Stimulated activated CD4-positive, alpha-beta T cell treated with anti-CD3 and anti-CD28 coated beads, TNF-alpha, amount 100 ng/mL, for 1 hour (primary cell): ENCODE measurements at places on chromosomes 2 and 18.

- DNase-seq = no peak
Observed at GRCh38 chr2:195461010-195461409, 196.0 kb upstream of the SLC39A10 start.

- DNase-seq = no peak
Observed at GRCh38 chr2:177545143-177545542, 152.6 kb downstream of the AGPS start.

DNA sequence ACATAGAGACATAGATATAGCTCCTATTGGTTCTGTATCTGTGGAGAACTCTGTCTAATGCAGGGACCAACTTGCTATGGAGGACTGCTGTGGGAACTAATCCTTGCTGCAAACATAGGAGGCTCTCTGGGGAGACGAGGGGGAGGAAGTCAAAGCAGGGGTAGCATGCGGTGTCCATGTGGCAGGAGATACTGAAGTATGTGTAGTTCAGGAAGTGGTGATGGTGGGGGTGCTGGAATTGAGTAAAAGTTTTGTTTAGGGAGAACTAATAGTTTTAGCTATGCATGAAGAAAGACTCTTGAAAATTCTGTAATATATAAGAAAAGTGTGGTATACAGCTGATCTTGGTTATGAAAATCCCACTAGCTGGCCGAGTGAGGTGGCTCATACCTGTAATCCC lies 62.0 kb downstream of the ANKRD44 start:
- DNase-seq = no peak

DNA sequence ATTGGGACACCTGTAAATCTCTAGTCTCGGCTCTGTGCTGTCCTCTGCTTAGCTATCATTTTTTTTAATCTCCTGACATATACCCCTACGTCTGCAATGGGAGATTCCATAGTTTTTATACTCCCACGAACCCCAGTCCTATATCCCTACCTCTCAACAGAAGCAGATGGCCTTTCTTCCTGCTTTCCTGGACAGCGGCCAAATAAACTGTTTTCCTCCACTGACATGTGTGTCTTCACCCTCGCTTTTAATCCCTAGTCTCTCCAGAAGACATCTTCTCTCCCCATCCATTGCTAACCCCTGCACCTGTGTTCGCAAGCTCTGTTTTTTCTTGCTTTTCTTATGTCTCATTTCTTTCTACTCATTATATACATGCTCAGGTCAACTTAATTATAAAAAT lies 395.4 kb downstream of the EPHA4 start:
- DNase-seq = no peak

DNA sequence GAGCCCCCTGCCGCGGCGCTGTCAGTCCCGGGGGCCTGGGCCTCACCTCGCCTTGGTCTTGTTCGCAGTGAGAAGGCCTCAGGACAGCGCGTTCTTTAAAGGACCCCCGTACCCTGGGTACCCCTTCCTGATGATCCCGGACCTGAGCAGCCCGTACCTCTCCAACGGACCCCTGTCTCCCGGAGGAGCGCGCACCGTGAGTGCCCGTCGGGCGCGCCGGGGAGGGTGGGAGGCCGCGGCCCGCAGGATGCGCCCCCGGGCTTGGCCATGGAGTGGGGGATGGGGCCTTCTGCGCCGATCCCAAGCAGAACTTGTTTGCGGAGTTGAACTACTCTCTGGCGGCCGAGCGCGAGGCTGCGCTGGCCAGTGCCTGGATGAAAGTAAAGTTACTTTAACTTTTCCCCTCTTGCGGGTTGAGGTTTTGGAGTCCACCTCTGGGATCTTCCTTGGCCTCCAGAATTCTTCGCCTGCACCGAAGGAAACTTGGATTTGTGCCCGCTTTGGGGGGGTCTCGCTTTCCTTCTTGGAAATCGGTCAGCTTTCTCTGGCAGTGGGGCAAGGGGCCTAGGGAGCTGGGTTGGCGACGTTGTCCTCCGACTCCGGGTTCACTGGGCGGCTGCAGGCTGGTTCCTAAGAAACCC lies 1.2 kb downstream of the TCF7L1 start:
- DNase-seq = no peak

GRCh38 chr18:46761059-46761769 lies 4.4 kb upstream of the ST8SIA5 start:
- DNase-seq = no peak

- no peak for DNase-seq
Observed at GRCh38 chr18:22411446-22411845, 6.3 kb downstream of the CTAGE1 start.

- DNase-seq = no peak
Observed at GRCh38 chr2:54680397-54681041, 42.9 kb upstream of the EML6 start.

GRCh38 chr2:197460649-197461048 lies 7.3 kb downstream of the COQ10B start:
- DNase-seq = no peak

DNA sequence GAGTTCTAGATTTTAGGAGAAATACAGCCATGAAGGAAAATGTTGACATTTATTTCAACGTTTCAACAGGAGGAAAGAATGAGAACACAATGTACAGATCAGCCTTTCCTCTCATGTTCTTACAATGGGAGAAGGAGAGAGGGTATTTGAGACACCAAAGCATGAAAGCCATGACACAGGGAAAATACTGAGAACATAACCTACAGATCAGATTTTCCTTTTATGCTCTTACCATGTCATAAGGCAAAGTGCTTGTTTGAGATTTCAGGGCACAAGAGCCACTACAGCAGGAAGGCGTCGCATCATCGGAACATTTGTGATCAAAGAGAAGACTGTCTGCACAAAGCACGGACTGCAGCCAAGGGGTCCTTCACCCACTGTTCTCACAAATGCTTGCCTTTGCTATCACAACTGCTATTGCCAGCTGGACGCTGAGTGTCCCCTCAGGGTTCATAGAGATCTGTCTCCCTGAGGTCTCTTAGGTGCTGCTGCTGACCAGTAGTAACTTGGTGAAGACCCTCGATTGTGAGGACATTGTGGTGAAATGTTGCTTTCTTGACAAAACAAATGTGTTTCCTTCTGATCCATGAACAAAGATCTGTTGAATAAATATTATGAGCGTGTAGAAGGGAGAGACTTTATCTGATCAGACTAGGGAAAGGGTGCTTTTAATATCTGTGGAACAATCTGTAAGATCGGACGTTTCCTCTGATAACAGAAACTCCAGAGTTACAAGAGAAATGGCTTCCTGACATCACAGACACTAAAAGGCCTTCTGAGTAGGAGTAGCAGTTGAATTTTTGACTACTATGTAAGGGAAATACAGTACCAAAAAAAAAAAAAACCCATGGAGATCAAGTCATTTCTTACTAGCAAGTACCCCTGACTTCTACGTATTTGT lies 6.4 kb upstream of the IL1RL1 start:
- DNase-seq = no peak

- no peak for DNase-seq
Observed at GRCh38 chr2:209917154-209917771, 85.2 kb upstream of the RPE start.

DNA sequence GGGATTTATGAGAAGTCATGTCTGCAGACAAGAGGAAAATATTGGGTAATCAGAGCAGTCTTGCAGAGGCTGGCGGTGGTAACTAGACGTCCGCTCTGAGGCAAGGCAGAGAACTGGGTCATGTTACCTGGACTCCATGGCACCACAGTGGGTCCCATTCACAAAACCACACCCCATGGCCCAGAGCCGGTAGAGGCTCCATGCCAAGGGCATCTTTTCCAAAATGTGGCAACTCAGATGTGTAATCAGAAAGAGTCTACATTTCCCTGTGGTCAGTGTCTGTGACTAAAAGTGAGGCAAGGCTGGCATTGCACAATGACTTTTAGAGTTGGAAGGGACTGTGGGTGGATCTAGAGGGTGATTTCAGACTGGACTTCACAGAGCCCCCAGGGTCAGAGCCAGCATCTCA lies 113.1 kb downstream of the MREG start:
- DNase-seq = no peak
